ENCODE measurements at places on chromosomes 1 and 21.

DNA sequence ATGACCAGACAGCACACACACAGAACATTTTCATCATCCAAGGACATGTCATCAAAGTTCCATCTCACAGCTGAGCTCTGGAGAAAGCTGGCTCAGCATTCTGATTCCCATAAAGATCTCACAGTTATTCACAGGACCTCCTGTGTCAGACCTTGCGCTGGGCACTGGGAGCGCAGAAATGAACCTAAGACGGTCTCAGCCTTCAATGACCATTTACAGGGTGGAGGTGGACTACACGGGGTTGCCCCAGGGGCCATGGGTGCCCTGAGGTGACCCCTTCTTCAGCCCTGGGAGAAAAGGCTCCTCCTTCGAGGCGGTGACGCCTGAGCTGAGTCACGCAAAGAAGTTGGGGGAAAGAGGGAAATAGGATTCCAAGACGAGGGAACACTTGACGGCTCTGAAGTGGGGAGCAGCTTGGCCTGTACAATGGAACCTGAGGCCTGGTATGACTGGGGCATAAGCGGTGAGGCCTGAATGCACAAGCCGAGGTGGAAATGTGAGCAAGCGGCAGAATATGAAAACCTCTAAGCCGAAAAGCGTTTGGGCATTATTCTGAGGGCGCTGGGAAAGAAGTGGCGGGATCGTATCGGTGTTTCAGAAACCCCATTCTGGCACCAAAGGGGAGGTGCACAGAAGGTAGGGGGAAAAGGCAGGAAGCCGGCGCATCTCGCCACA lies 797 bp downstream of the CC2D1B start:
- DNase-seq, result no peak

DNA sequence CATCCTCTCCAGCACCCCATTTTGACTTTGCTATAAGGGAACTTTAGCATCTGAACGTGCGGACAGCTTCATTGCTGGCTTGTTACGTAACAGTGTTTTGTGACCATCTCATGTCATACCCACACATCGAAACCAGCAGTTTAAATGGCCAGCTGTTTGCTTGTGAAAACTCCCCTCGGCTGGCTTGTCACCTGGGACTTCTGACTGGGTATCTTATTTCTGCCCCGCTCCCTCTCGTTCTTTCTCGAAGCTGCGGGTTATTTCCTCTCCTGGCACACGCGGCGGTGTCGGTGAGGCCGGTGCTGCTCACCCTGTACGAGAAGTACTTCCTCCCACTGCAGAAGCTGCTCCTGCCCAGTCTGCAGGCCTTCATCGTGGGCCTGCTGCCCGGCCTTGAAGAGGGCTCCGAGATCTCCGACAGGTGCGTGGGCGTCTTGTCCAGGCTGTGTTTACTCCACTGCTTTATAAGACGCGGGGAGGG lies 43.5 kb downstream of the DOP1B start:
- DNase-seq, result no peak

DNA sequence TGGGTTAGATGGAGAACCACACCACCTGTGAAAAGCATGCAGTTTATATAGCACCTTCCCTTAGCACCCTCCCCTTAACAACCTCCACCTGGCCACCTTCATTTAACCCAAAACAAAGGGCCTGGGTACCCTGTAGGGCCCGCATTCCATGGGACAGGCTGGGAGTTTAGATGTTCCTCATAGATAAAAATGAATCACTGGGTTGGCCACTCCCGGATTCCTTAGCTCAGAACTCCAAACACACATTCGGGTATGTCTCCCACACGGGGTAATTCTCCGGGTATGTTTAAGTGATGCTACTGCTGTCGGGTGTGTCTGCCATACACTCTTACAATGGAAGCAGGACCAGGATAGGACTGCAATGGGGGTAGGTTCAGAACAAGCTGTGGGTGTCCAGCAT lies 43.9 kb upstream of the FOXO6 start:
- DNase-seq, result no peak

DNA sequence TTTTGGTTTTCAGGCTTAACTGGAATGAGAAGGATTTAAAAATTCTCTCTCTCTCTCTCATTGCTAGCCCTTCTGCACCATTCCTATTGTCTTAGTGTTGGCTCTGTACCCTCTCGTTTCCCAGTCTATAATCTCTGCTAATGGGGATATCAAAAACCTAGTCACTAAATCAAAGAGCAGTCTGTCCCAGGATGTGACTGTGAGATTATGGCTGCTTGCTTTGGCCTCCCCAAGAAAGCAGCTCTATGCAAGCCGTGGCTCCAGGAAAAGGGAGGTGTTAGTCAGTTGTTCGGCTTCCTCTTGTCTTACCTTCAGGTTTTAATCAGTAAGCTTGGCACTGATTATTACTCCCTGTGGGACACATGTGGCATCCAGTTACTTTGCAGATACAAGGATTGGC lies 468.8 kb downstream of the USP25 start:
- no peak for DNase-seq

GRCh38 chr1:248857749-248858095 lies 1.2 kb downstream of the ZNF692 start:
- DNase-seq, result no peak

All from cortex of kidney (tissue), 1 donor.